ENCODE measurements at places on chromosomes 3 and 15. TPM values are rescaled to one million over a fixed set of nuclear protein-coding genes. Genes with fewer than 3 reads are reported as not detected.

Gene HTR3C
- total RNA-seq = not detected

Gene REC114
- not detected for total RNA-seq

Gene ILDR1
- total RNA-seq = 0.28 TPM

Gene PDCD6IP
- 166 TPM for total RNA-seq

Gene NRROS
- 15.2 TPM for total RNA-seq

Gene IL12A
- not detected for total RNA-seq

Gene ESYT3
- total RNA-seq = 1.1 TPM

Gene RHCG
- total RNA-seq = not detected

Gene GOLGA8J
- total RNA-seq = not detected

Gene ADAMTS9
- not detected for total RNA-seq

Gene B2M
- 5,611 TPM for total RNA-seq

Gene RTP1
- not detected for total RNA-seq

Gene PLSCR5
- total RNA-seq = not detected

Gene DNASE1L3
- total RNA-seq = not detected

Gene SMCO1
- total RNA-seq = not detected

Gene MAP6D1
- total RNA-seq = 1.00 TPM

Gene FXR1
- 203 TPM for total RNA-seq

Gene MUC13
- total RNA-seq = not detected

Gene GHSR
- total RNA-seq = not detected

Gene PAQR5
- total RNA-seq = not detected

Gene FRMD4B
- total RNA-seq = 40.4 TPM

DNA sequence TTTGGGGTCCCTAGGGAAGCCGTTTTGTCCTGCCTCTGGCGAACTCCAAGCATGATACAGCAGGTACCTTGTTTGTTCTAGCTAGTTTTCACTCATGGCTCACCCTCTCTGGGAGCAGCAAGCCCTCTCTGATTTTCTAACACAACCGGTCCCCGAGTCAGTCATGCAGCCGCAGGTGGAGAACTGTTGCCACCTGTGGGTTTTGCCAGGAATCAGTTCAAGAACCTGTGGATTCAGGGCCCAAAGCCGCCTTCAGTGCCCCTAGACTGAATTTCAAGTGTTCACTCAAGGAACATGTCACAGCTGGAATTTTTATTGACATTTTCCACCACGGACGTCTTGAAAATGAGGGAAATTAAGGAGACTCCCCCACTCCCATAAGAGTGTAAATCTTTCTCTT is 13.3 kb upstream of the LRRK1 start:
- H3K27me3 ChIP-seq = peaks cover 33% of the 10 kb centered on the region
- no peaks in the 10 kb centered on the region for H3K4me1 ChIP-seq
- DNase-seq = no peak
- no peaks in the 10 kb centered on the region for H3K36me3 ChIP-seq

- H3K27me3 ChIP-seq = no peaks in the 10 kb centered on the region
- no peaks in the 10 kb centered on the region for H3K36me3 ChIP-seq
- H3K27ac ChIP-seq = peak overlapping the region; percentile 25
- peak; percentile 32 for DNase-seq
These were observed 26.8 kb upstream of the CSTA start for GRCh38 chr3:122298239-122298638.

- no peak overlapping the region for H3K4me3 ChIP-seq
- H3K36me3 ChIP-seq = no peaks in the 10 kb centered on the region
- H3K4me1 ChIP-seq = no peaks in the 10 kb centered on the region
- no peak overlapping the region for H3K27ac ChIP-seq
These were observed 38.9 kb upstream of the CLRN1 start for GRCh38 chr3:151011427-151011826.

- no peak overlapping the region for H3K27ac ChIP-seq
- no peak for DNase-seq
- peaks cover 30% of the 10 kb centered on the region for H3K4me1 ChIP-seq
- H3K4me3 ChIP-seq = no peak overlapping the region
These were observed 53.4 kb upstream of the ATOSA start for GRCh38 chr15:52732551-52732950.

DNA sequence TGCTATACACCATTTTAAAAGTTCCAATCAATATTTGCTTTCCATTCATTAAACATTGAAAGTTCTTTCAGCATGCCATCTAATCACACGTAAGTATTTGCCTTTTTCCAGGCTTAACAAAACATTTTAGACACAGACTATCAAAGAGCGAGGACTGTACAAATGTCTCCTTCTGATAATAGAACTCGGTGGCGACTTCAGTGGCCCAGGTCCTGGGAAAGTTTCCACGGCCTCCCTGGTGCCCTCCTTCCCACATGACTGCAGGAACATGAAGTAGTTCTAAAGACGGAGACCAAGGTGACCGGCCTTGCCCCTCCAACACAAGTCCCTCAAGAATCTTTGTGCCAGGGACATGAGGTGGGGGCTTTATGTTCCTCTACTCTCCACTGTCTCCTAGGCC is 174.6 kb upstream of the KBTBD8 start:
- no peak for DNase-seq
- no peak overlapping the region for H3K27ac ChIP-seq
- no peak overlapping the region for H3K4me3 ChIP-seq
- H3K36me3 ChIP-seq = no peaks in the 10 kb centered on the region

DNA sequence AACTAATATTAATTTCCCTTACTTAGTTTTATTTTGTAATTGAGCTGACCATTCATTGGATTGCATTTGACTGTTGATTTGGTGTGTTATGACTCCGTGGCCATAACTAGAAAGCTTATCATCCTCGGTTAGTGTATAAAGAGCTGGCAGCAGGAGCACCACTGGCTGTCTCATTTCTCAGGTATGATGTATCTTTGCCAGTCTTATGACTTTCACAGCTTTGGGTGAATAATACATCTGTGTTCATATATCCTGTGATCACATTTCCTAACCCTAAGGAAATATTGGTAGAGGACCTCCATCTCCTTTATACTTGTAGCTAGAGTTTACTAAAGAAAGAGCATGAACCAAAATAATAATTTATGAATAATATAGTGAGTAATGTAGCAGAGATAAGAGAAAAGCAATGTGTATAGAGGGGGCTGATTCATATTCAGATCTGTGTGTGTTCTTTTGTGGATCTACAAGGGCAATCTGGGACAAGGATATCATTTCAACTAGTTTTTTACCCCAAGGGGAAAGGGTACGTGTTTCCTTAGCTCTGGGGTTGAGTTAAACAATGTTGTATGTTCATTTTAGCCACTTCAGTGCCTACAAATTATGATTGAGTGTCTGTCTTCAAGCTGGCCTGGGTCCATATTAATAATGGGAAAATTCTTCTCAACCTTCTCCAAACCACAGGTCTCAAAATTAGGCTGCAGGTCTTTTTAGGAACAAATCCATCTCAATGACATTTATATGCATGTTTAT is 901.7 kb downstream of the NTRK3 start:
- H3K27me3 ChIP-seq = no peaks in the 10 kb centered on the region
- H3K36me3 ChIP-seq = no peaks in the 10 kb centered on the region
- no peak overlapping the region for H3K4me3 ChIP-seq
- H3K27ac ChIP-seq = no peak overlapping the region
- H3K4me1 ChIP-seq = no peaks in the 10 kb centered on the region
- DNase-seq = no peak

- no peak for DNase-seq
- H3K4me3 ChIP-seq = no peak overlapping the region
- peaks cover 7% of the 10 kb centered on the region for H3K27me3 ChIP-seq
- H3K36me3 ChIP-seq = no peaks in the 10 kb centered on the region
- H3K27ac ChIP-seq = no peak overlapping the region
These were observed 14.7 kb upstream of the TRIM59 start for GRCh38 chr3:160464321-160464720.

DNA sequence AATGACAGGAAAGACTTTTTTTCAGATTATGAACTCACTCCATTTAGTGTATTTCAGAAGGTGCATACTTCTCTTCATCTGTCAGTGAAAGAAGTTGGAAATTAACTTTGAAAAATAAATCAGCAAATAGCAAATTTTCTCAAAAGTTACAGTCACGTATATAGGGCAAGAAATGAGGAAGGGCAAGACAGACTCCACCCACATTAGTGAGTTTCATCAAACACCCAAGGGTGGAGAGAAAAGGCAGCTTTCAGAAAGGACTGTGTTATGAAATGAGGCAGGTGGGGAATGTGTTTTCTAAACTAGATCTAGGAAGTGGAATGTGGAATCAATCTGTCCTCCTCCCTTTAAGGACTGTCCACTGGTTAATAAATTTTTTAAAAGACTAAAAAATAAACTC is 2.9 kb downstream of the SLC22A13 start:
- H3K36me3 ChIP-seq = no peaks in the 10 kb centered on the region
- no peak for DNase-seq
- peaks cover 13% of the 10 kb centered on the region for H3K4me1 ChIP-seq
- no peak overlapping the region for H3K4me3 ChIP-seq
- no peak overlapping the region for H3K27ac ChIP-seq

GRCh38 chr3:37402351-37402750 is 228.0 kb upstream of the LRRFIP2 start:
- no peak overlapping the region for H3K27ac ChIP-seq
- no peaks in the 10 kb centered on the region for H3K27me3 ChIP-seq
- H3K36me3 ChIP-seq = peaks cover 11% of the 10 kb centered on the region
- no peak overlapping the region for H3K4me3 ChIP-seq
- H3K4me1 ChIP-seq = no peaks in the 10 kb centered on the region

- H3K4me1 ChIP-seq = no peaks in the 10 kb centered on the region
- H3K36me3 ChIP-seq = peaks cover 9% of the 10 kb centered on the region
- no peaks in the 10 kb centered on the region for H3K27me3 ChIP-seq
- peak; percentile 12 for DNase-seq
These were observed 45.6 kb downstream of the DLEC1 start for GRCh38 chr3:38084334-38085310.

GRCh38 chr3:169512991-169513390 is 150.5 kb downstream of the MECOM start:
- H3K4me3 ChIP-seq = no peak overlapping the region
- DNase-seq = no peak
- H3K36me3 ChIP-seq = no peaks in the 10 kb centered on the region

GRCh38 chr15:75647370-75648155 is at the start of gene SNX33:
TSS of gene SNX33 (plus strand) at chr15:75647912. CDS start at chr15:75649103, 1,191 bp downstream.
- peaks cover 8% of the 10 kb centered on the region for H3K27me3 ChIP-seq
- H3K27ac ChIP-seq = no peak within 1 kb of the TSS
- H3K36me3 ChIP-seq = no peaks in the 10 kb centered on the region
- DNase-seq = peak; percentile 66
- H3K4me3 ChIP-seq = peak within 1 kb of the TSS; percentile 85
- H3K4me1 ChIP-seq = peaks cover 33% of the 10 kb centered on the region

GRCh38 chr15:55685286-55685685 is 57.7 kb downstream of the PRTG start:
- H3K36me3 ChIP-seq = no peaks in the 10 kb centered on the region
- peaks cover 9% of the 10 kb centered on the region for H3K27me3 ChIP-seq
- H3K4me3 ChIP-seq = no peak overlapping the region
- H3K4me1 ChIP-seq = no peaks in the 10 kb centered on the region
- no peak overlapping the region for H3K27ac ChIP-seq

DNA sequence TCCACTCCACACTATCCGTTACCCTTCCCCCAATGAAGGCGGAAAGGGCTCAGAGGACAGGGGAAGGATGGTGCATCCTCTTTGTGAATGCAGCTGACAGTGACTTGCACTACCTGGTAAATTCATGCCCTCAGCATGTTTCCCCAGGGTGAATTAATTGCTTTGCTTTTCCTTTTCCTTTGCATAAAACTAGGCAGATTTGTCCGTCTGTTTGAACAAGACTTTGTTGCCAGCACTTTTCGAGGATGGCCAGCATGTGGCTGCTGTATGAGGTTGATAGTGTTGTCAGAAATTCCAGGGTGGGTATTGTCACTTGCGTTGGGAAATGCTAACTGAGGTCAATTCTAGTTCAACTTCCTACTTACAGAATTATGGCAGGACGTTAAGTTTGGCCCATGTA is 79.0 kb upstream of the RARB start:
- H3K4me3 ChIP-seq = no peak overlapping the region
- H3K36me3 ChIP-seq = no peaks in the 10 kb centered on the region
- no peaks in the 10 kb centered on the region for H3K4me1 ChIP-seq
- H3K27ac ChIP-seq = no peak overlapping the region
- DNase-seq = no peak

GRCh38 chr3:125161607-125162219 is 50.8 kb downstream of the SLC12A8 start:
- no peaks in the 10 kb centered on the region for H3K4me1 ChIP-seq
- H3K36me3 ChIP-seq = no peaks in the 10 kb centered on the region
- DNase-seq = no peak
- H3K27ac ChIP-seq = no peak overlapping the region

GRCh38 chr15:58462547-58462946 is 30.8 kb downstream of the LIPC start:
- H3K27me3 ChIP-seq = no peaks in the 10 kb centered on the region
- no peak for DNase-seq
- no peaks in the 10 kb centered on the region for H3K36me3 ChIP-seq
- H3K4me3 ChIP-seq = no peak overlapping the region

- no peak overlapping the region for H3K4me3 ChIP-seq
- no peaks in the 10 kb centered on the region for H3K27me3 ChIP-seq
- peaks cover 14% of the 10 kb centered on the region for H3K4me1 ChIP-seq
- DNase-seq = no peak
These were observed 6.2 kb downstream of the GRK7 start for GRCh38 chr3:141769221-141769894.

DNA sequence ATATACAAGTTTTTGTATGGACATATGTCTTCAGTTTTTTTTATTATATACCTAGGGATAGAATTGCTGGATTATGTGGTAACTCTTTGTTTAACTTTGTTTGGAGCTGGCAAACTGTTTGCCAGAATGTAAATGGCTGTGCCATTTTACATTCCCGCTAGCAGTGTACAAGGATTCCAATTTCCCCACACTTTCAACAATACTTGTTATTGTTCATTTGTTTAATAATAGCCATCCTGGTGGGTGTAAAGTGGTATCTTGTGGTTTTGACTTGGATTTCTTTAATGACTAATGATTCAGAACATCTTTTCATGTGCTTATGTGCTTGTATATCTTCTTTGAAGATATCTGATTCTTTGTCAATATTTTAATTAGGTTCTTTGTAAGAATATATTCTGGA is 64.4 kb downstream of the ZNF609 start:
- DNase-seq = no peak
- H3K27me3 ChIP-seq = no peaks in the 10 kb centered on the region
- H3K27ac ChIP-seq = no peak overlapping the region
- peaks cover 56% of the 10 kb centered on the region for H3K4me1 ChIP-seq
- H3K4me3 ChIP-seq = no peak overlapping the region

- no peak overlapping the region for H3K27ac ChIP-seq
- H3K36me3 ChIP-seq = no peaks in the 10 kb centered on the region
- H3K27me3 ChIP-seq = peaks cover 11% of the 10 kb centered on the region
These were observed 33.1 kb downstream of the RNU5B-1 start for GRCh38 chr15:65337436-65338070.

GRCh38 chr3:59432665-59433064 is 382.8 kb upstream of the CFAP20DC start:
- peaks cover 8% of the 10 kb centered on the region for H3K36me3 ChIP-seq
- H3K4me3 ChIP-seq = no peak overlapping the region
- no peak overlapping the region for H3K27ac ChIP-seq
- H3K4me1 ChIP-seq = peaks cover 24% of the 10 kb centered on the region
- DNase-seq = no peak

Measured in activated T-cell treated with anti-CD3 and anti-CD28 coated beads, Interleukin-2, amount 50 U/mL, for 72 hours (primary cell).